ENCODE measurements at places on chromosomes 4 and X.

GRCh38 chr4:171561419-171561818 lies 251.8 kb upstream of the GALNTL6 start:
- DNase-seq = no peak

GRCh38 chr4:1683736-1684505 lies at the start of gene FAM53A:
TSS of gene FAM53A (minus strand) at chr4:1684313. CDS start at chr4:1668741, 15,572 bp downstream.
- DNase-seq = peak; percentile 13

DNA sequence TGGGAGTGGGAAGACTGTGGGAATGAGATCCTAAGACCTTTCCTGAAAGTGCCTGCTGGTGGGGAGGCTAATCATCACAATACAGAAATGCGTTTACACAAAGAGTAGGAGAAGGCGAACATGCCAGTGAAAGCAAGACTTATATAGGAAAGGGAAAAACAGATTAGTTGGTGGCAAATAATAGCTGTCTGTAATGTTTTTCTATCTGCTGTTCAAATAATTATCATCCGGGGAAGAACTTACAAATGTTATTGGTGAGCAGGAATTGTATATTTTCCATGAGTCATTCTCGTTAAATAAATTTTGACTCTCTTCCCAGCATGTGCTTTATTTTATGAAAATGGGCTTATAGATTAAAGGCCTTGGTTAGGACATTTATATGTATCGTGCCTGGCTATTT lies 196.5 kb downstream of the ARHGAP10 start:
- no peak for DNase-seq

GRCh38 chrX:103697687-103698086 lies 11.2 kb upstream of the MORF4L2 start:
- no peak for DNase-seq

DNA sequence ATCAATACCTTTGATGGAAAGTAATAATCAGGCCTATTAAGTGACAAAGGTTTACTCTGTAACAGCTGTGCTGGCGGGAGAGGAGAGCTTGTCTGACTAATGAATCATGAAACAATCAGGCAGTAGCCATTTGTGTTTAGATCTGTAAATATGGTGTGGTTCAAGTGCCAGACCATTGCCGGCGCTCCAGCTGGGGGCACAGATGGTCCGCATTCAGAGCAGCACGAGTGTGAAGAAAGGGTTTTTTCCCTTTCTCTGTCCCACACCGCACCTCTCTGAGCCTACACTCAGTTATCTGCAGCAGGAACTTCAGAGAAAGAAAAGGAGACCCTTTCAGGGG lies 111.3 kb upstream of the PAQR3 start:
- DNase-seq = no peak

DNA sequence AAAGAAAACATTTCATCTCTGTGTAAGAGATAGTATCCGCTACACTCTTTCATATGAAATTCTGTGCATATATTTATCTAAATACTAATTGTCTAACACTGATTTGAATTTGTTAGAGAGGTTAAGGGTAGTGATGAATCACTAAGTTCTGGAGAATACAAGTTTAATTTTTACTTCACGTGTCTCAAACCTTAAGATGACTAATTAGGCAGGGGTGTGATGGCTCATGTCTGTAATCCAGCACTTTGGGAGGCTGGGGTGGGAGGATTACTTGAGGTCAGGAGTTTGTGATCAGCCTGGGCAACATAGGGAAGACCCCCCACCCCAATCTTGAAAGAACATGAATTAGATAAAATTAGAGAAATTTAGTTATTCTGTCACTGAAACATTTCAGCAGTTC lies 2241.9 kb downstream of the PCDH7 start:
- no peak for DNase-seq

- no peak for DNase-seq
Measured at GRCh38 chr4:156568041-156568440, 403.6 kb downstream of the PDGFC start.

GRCh38 chr4:41069838-41070237 lies 144.5 kb downstream of the APBB2 start:
- no peak for DNase-seq

GRCh38 chr4:89324671-89325070 lies 17.1 kb upstream of the GPRIN3 start:
- no peak for DNase-seq

DNA sequence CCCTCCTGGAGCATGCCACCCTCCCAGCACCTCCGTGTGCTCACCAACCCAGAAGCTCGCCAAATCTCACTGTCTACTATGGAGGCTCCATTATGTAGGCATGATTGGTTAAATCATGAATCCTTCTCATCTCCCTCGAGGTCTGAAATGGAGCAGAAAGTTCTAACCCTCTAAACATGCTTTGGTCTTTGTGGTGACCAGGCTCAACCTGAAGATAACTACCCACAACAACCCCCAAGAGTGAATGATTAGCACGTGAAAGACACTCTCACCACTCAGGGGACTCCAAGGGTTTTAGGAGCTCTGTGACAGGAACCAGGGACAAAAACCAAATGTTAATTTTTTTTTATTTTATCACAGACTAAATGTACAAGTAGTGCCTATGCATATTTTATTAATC lies 47.2 kb downstream of the APBB2 start:
- no peak for DNase-seq

DNA sequence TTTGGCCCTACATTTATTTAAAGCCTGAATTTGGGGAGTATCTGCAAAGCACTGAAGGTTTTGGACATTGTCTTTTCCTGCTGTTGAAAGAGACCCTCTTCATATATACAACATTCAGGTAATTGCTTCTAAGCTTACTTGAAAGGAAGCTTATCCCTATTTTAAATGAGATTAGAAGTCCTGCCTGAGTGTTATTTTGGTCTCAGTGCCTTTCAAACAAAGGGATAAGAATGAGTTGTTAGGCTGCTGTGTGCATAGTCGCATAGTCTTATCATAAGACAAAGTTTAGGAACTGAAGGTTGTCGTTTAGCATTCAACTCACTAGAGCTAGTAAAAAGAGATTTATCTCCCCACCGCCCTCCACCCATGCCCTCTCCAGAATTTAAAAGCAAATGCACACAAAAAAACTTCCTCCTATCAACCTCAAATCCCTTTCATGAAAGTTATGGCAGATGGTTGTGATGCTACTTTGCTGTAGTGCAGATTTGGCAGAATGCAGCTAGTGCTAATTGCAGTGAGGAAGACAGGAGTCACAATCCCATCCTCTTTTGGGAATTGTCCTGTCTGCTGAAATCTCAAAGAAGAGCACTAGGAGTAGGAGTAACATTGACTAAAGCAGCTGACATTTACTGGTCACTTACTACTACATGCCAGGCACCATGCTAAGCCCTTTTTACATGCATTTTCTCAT lies 5.8 kb downstream of the HERC3 start:
- DNase-seq = no peak

DNA sequence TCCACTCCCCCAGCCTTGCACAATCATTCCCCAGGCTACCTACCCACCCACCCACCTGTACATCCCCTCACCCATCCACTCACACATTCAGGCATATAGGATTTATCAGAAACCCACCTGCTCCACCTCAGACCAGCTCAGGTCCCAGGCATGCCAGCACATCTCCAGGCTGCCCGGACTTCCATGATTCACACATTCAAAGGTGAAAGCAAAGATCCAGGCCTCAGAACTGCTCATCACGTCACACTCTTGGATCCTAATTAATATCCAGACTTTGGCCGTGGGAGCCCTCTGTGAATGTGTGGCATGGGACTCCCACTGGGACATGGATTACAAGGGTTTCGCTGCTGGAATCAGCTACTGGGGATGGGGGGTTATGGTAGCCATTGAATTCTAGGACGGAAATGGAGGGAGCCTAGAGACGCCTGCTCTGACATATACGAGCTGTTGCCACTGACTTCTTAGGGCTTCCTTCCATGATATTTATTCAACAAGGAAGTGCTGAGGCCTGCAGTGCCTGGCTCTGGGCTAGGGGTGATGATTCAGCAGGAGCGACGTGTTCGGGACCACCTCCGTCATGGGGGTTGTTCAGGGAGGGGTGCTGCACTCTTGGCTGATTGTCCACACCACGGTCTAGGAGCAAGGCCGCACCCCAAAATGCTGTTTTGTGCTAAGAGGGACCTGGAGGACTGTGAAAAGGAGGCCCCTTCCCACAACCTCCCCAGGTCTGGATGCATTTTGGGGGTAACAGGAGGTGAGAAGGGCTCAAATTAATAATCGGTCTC lies 56.9 kb upstream of the ADRA2C start:
- DNase-seq = no peak

- DNase-seq = no peak
Measured at GRCh38 chr4:37758226-37758625, 68.3 kb upstream of the PGM2 start.

- DNase-seq = no peak
Measured at GRCh38 chrX:153490217-153490930, 4.4 kb upstream of the BGN start.

DNA sequence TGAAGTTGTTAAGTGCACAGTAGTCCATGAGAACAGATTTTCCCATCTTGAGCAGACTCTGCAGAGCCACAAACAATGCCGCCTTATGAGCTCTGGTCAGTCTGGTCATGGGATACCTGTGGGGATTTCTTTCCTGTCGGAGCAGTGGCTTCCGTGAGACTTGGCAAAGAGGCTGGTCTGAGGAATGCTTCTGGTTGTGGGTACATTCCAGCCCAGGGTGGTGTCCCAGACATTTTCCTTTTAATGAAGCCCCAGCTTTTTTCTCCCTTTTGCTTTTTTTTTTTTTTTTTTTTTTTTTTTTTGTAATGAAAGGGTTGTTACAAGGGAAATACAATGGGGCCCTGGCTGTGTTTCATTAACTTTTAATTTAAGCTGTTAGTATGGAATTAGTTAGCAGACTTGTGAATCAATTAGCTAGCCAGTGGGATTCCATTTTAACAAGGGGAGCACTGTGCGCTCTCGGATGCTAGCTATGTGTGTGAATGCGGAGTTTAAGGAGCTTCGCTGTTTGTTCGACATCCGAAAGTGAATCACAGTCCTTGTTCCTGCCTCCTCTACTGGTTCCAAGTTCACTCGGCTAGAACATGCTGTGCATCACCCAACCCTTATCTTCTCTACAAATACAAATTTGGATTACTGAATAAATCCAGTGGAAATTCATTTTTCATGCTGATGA lies 225.1 kb downstream of the CBR4 start:
- no peak for DNase-seq

GRCh38 chrX:55490974-55491373 lies 1.3 kb upstream of the USP51 start:
- DNase-seq = no peak

GRCh38 chrX:75957107-75957610 lies 172.1 kb upstream of the MAGEE2 start:
- no peak for DNase-seq

DNA sequence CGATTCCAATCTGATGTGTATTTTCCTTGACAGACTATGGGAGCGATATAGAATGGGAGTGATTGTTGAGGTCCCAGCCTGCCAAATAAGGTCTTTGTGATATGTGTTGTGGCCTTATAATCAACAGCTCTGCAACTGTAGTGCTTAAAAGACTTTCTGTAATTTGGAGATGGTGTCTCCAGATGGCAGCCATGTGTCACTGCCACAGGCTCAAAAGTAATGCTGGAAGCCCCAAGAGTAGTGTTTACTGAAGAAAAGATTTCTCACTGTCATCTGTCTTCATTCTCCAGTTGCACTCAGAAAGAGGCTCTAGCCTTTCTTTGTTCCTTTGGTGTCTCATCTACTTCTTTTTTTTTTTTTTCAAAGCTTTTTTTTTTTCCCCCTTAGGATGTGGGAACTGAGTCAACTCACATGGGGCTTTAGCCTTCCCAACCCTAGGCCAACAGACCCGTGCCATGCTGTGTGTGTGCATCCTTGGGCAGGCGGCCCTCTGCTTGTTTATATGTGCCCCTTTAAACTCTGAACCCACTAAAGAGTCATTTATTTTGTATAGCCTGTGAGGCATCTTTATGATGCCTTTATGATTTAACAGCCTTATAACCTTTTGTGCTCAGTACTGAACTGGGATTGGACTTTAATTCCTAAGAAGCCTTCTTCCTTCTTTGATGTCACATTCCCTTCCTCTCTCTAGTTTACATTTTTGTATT lies 15.6 kb downstream of the SRPX2 start:
- no peak for DNase-seq

GRCh38 chr4:80008351-80008750 lies 64.7 kb downstream of the ANTXR2 start:
- DNase-seq = no peak

- DNase-seq = no peak
Measured at GRCh38 chr4:186030399-186030775, 38.6 kb upstream of the TLR3 start.

DNA sequence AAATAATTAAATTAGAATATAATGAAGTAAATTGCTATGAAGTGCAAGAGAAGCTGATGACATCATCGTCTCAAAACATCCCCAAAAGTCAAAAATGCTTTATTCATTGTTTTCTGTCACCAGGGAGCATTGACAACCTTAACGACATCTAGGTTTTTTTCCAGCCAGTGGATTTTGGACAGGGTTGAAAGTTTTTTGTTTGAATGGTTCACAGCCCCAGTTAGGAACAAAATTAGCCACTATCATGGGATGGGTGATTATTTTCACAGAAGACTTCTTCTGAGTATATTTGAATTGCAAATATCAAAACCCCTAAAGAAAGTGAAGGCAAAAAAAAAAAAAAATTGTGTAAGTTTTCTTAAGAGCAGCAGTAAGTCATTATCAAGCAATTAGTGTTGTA lies 826.1 kb downstream of the STPG2 start:
- no peak for DNase-seq

- no peak for DNase-seq
Measured at GRCh38 chr4:55509266-55509665, 37.4 kb downstream of the CLOCK start.

- DNase-seq = no peak
Measured at GRCh38 chr4:3297066-3297859, 4.4 kb downstream of the RGS12 start.

DNA sequence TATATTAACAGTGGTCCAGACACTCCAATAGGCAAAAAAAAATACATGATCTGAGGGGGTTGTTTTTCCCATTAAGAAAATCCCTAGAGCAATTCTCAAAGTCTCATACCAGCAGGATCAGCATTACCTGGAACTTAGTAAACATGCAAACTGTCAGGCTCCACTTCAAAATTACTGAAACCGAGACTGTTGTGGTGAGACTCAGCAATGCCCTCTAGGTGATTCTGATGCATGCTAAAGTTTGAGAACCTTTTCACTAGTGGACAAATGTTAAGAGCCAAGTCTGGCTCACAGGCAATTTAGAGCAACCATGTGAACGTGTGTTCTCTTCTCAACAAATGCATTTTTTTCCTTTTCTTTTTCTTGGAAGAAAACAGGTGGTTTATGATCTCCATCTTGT lies 30.2 kb downstream of the NEK1 start:
- no peak for DNase-seq

DNA sequence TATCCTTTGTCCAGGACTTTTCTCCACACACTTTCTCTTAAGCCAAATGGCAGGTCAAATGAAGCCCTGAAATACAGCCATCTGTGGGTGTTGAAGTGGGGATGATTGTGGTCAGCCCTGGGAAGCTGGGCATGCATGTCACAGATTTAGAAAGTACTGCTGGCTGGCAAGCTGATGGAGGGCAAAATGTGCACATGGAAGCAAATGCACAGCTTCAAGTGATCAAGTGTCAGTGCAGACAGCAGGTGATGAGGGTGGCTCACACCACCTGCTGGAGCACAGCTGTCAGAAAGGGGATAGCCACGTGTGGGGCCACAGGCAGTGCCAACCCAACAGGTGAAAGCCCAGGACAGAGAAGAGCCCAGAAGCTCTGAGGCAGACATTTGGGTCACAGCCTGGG lies 40.3 kb upstream of the ATXN3L start:
- DNase-seq = no peak

Data from activated CD8-positive, alpha-beta memory T cell treated with anti-CD3 and anti-CD28 coated beads for 1 hour (primary cell).